ENCODE measurements at places on chromosomes 13 and 19.

DNA sequence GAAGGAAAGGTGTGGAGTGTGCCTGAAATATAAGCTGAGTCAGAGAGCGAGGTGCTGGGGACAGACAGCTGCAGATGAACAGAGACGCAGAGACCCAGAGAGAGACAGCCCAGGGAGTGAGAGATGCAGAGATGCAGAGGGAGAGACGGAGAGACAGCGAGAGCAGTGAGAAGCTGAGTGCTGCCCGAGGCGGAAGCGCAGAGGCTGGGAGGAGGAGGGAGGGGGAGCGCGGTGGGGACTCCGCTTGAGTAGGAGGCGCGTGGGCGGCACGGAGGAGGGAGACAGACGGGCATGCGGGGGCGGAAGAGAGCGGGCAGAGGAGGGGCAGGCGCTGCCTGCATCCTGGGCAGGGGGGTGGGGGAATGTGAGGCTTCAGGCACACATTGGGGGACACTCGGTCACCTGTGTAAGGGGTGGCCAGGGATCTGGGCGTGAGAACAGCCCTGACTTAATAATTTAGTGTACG, 25.7 kb downstream of the SLC8A2 start:
- DNase-seq: peak; percentile 9

DNA sequence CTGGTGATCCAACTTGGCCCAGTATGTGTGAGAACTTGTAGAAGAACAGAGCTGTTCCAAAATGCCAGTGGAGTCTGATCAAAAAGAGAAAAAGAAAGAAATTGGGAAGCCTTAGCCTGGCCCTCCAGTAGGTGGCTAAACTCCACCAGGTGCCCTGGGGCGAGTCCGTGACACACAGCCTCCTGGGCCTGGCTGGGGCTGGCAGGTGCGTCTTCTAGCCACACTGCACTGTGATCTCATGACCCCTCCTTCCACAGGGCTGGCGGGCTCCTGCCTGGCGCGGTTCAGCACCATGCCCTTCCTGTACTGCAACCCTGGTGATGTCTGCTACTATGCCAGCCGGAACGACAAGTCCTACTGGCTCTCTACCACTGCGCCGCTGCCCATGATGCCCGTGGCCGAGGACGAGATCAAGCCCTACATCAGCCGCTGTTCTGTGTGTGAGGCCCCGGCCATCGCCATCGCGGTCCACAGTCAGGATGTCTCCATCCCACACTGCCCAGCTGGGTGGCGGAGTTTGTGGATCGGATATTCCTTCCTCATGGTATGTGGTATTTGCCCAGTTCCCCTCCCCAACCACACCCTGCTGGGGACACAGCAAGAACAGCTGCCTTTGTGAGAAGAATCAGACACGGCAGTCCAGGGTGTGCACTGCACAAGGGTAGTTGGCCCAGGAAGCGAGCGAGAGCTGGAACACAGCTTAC, 53.7 kb downstream of the RAB20 start:
- no peak for DNase-seq

DNA sequence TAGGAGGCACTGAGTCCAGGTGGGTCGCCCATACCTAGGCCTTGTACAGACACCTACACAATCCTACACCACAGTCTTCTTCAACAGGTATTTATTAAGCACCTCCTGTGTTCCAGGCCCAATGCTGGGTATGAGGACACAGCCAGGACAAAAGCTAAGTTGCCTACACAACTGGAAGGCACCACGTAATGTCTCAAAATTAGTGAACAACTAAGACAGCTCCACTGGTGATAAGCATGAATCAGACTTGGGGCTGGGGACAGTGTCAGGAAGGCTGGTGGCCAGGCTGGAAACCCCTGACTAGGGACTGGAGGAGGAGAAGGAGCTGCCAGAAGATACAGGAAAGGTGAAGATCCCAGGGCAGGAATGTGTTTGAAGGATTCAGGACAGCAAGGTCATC, 2.4 kb downstream of the SMIM24 start:
- no peak for DNase-seq

DNA sequence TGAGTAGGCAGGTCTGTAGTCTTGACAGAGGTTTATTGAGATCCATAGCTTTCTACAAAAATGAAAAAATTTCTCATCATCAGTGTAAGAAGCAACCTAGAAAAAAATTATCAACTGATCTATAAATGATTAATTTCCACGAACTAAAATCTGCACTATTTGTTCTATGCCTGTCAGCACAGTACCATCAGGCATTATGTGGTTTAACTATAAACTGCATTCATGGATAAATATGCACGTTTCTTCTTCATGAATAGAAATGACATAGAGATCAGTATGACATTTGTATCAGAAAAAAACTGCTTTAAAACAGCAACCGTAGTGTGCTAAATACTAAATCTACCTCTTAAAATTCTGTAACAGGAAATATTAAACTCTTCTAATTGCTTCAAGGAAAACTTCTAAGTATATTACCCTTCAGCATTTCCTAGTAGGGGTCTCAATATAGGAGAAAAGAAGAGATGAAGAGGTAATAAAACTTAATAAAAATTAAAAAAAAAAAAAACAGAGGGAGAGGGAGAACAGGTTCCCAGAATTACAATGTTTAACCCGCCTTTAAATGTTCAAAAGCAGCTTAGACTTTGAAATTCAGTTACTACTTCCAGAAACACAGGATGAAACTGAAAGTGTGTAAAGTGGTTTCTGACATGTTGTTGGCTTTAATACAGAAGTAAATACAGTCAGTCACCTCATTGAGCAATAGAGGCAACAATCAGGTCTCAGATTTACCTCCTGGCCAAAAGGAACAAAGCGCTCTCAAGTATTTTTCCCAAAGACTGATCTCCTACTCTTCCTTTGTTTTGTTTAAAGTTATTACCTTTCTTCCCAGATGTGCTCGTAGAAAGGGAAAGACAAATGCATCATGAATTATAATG, 144.4 kb downstream of the DIAPH3 start:
- no peak for DNase-seq

Data from hippocampal formation (tissue), 2 donors.